ENCODE measurements at places on chromosomes 12 and 14.

GRCh38 chr12:11171969-11172675 is 1.1 kb downstream of the SMIM10L1 start:
- DNase-seq = no peak

DNA sequence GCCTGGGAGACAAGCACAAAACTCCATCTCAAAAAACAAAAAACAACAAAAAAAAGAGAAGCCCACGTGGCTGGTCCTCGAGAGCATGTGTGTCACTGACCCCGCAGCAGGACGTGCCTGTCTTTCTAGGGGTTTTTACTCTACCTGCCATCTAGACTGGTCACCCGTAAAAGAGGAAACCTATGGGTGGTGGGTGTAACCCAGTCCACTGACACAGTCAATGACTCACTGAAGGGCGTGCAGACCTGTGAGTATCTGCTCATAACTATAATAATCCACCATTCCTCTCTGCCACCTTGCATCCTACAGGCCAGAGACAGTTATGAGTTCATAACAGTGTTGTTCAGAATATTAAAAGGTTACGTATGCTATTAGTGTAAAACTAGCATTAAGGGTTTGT is 4.6 kb downstream of the GOLGA3 start:
- no peak for DNase-seq

GRCh38 chr12:107415834-107416233 is 269.8 kb upstream of the PWP1 start:
- DNase-seq = peak; percentile 68

DNA sequence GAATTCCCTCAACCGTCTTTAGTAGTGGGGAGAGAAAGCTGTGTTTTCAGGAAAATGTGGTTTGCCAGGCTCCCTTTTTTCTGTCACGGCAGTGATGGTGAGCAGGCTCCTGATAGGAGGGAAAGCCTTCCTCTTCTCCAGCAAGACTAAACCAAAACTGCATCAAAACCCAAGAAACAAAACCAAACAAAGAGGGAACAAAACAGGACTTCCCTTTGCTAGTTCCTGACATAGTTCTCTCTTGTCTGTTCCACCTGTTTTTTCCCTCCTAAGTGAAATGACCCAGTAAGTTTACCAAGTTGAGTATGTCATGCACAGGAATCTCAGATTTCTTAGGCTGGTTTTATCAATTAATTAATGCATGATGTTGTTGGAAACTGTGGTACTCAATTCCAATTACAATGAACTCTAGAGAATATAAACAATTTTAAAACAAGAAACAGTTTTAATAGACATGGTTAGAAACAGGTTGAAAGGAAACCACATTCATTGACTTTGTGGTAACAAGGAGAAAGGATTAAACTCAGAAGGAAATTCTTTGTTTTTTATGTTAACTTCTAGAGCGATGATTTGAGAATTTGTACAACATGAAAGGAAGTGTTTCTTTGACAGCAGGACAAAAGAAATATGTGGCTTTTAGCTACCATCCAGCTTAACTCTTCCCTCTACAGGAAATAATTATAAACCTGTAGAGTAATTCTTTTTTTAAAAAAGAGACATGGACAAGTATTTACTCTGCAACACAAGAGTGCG is 23.0 kb upstream of the CSRP2 start:
- DNase-seq = no peak

- no peak for DNase-seq
Measured at GRCh38 chr12:26187014-26187798, 8.2 kb upstream of the SSPN start.

GRCh38 chr12:11819643-11820042 is 170.2 kb downstream of the ETV6 start:
- no peak for DNase-seq

DNA sequence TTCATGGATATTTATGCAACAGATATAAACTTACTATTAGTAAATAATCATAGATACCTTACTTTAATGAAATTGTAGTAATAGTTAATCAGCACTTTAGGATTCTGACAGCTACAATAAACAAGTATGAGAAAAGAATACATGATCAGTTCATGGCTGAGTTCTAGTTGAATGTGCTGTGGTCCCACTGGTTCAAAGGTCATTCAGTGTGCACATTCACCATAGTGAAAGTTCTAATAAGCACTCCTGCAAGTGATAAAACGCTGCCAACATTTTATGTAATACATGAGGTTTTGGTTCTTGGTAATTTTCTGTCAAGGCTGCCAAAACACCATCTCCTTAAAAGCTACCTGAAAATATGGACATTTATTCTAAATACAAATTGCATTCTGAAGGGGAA is 92.6 kb downstream of the NUMB start:
- no peak for DNase-seq

DNA sequence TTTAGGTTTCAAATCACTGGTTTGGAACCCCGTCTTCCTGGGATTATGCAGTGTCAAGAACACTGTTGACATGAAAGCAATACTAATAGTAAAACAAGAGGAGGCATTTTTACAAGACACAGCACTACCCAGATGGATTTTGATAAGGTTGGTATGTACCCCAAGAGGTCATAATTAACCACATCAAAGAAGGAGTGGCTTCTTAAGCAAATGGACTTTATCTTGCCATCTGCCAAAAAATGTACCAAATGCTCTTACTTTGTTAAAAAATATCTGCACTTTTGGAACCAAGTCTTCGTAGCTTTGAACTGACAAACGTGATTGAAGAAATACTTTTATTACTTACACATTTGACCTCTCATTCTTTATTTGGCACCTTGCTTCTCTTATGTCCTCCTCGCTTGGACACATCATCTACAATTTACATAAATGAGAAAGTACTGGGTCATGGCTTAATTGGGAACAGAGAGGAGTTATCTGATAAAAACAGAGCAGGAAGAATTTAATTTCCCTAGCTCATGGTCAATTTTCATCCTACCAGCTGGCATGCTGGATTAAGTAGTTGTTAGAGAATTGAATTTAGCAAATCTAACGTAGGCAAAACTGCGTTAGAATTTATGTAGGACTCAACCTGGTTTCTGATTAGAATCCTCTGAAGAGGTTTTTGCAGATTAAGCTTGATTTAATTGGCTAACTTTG is 54.5 kb upstream of the PRICKLE1 start:
- no peak for DNase-seq

DNA sequence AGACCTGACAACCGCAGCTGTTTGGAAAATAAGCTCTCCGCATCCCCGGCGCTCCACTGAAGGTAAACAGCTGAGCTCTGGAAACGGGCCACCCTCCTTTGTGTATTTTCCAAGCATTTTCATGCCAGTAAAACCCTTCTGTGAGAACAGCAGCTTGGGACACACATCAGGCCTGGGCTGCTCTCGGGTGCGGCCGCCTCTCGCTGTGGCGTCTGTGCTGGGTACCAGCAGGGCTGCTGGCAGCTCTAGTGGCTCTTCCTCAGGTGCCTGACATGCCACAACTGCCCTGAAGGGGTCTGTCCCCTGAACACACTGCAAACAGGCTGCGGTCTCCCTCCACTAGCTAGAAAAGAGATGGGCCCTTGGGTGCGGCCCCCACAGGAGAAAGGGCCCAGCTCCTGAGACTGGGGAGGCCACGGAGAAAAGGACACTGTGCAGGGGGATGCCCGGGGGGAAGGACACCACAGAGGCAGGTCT is 96.3 kb downstream of the ITPK1 start:
- DNase-seq = no peak

DNA sequence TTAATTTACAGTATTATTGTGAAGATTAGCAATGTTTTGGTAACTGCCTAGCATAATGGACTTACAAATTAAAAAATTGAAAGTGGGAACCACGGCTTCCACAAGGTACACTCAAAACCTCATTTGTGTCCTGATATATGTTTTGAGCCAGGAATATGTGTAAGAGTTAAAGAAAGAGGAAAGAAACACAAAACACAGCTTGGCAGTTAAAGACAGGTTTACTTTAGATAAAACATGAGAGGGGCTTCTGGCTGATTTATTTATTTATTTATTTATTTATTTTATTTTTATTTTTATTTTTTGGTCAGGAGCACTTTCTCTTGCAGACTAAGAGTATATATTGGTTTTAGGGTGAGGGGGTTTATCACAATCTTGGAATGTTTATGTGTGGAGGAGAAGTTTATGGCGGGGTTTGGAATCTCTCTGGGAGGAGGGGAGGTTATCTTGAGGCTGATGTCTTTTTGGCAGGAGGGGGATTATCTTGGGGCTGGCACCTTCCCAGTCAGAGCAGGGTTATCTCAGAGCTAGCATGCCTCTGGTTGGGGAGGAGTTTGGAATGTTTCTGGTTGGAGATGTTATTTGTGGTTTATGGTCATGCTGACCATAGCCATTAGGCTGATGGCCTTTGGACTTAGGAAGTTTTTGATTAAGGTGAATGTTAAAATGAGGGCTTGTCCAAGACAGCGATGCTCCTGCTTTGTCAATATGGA is 436.7 kb downstream of the DAD1 start:
- DNase-seq = no peak

GRCh38 chr14:61523751-61524150 is 171.6 kb upstream of the HIF1A start:
- DNase-seq = no peak

DNA sequence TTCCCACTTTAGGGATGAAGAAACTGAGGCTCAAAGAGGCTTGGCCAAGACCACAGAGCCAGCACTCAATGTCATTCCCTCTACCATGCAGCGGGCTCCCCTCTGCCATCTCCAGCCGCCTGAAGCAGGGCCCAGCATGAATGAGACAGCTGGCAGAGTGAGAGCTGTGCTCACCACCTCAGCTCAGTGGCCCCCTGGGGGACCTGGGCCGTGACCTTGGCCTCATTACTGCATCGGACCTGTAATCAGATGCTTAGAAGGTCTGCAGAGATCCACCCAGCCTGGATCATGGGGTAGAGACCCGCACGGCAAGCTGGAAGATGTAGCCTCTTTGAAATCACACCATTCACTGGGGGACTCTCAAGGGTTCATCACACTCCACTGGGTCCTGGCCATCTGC is 22.7 kb upstream of the CORO1C start:
- no peak for DNase-seq

GRCh38 chr14:24144451-24144850 is 2.0 kb downstream of the PSME2 start:
- no peak for DNase-seq

GRCh38 chr12:116861320-116861719 is 19.9 kb downstream of the HRK start:
- DNase-seq = peak; percentile 34

DNA sequence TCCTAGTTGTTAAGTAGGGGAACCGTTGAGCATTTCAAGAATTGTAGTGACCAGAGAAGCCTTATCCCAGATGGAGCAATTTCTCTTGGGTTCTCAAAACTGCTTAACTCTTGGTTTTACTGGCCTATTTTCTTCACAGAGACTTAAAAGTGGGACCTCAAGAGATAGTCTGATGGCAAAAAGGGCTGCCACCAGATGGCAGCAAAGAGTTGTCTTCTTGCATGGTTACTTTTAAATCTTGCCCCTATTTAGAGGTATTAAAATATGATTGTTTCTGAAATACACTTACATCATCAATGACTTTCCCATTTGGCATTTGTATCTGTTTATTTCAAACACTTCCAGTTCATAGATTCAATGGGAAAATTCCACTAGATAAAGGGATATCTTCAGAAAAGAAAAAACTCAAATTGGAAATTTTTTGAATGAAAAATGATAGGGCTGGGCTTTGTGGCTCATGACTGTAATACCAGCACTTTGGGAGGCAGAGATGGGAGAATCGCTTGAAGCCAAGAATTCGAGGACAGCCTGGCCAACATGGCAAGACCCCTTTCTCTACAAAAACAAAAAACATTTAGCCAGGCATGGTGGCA is 69.9 kb upstream of the CNTN1 start:
- DNase-seq = peak; percentile 2

DNA sequence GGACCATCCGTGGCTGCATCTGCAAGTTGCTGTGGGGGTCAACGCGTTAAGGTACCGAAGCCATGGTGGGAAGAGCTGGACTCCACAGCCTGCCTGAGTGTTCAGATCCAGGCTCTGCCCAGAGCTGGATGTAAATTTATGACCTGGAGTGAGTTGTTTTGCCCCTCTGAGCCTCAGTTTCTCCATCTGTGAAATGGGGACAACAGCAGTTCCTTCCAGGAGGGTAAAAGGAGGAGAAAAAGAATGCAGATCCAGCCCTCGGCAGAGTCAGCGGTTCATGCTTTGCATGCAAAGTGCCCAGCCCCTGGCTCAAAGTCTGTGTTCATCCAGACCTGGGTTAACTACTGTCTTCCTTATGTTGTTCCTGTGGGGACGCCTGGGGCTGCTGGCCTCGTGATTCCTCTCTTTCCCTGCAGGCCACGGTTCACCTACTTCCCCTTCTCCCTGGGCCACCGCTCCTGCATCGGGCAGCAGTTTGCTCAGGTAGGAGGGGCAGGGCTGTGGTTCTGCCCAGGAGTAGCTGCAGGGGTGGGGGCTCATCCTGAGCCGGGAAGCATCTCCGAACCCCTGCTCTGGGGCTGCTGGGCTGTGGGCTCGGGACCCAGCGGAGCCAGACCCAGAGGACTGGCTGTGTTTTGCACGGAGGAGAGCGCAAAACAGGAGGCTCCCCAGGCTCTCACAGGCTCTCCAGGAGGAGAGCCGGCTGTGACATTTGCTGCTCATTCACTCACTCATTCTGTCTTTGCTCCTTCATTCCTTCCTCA is 41.9 kb downstream of the CYP46A1 start:
- DNase-seq = no peak

DNA sequence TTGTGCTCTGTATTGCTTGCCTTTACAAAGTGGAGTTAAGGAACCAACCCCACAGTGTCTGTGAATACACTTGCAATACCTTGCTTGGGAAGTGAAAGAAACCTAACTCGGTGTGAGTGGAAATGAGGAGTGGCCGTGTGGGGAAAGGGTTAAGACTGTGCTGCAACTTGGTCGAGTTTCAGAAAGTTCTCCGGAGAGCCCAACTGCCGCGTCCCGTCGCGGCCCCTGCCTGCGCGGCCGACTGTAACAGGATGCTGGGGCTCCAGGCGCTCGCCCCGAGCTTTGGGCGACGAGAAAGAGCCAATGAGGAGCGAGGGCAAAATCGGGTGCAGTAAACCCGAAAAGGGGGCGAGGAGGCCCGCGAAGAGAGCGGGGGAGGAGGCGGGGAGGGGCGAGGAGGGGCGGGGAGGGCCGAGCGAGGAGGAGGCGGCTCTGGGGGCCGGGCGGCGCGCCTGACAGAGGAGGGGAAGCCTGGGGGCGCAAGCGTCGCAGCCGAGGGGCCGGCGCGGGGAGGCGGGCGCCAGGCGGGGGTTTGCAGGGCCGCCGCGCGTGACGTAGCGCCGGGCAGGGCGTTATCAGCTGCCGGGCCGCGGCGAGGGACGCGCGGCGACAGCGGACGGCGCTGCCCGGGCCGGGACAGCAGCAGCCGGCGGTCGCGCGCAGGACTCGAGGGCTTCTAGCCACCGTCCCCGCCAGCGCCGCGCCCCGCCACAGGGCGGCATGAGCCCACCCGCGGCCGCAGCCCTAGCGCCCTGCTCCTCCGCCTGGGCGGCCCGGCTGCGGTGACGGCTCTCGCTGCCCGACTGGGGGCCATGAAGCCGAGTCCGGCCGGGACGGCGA is at the start of gene DACT1:
Gene DACT1, plus strand, starts transcription at position 572 of the 840 bp plus-strand sequence. Its CDS starts 241 bp downstream, at position 813.
- no peak for DNase-seq

DNA sequence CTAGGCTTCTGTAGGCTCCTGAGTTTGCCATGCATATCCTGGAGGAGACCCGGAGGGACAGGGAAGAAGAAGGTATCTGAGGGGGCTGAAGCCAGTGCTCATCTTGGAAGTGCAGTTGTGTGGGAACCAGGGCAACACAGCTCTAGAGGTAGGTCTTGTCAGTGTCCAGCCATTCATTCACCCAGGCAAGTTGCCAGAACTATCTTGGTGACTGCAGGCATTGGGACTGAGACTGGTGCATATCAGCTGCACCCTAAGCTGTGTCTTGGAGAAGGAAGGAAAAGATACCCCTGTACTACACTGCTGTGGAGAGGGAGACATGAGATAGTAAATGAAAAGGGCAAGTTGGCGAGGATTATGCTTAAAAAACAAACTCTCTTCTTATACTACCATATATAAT is 4.9 kb upstream of the WIF1 start:
- DNase-seq = no peak

GRCh38 chr12:80040075-80040738 is 59.1 kb upstream of the OTOGL start:
- DNase-seq = no peak

All from GM04503 (cell line).